ENCODE measurements at places on chromosomes 7 and 10.

GRCh38 chr7:96059075-96059474 lies 262.8 kb downstream of the SLC25A13 start:
- DNase-seq, result no peak

GRCh38 chr7:23347033-23347681 lies 48.0 kb downstream of the MALSU1 start:
- DNase-seq, result no peak

GRCh38 chr7:5750031-5750653 lies 31.3 kb downstream of the RNF216 start:
- DNase-seq, result no peak

DNA sequence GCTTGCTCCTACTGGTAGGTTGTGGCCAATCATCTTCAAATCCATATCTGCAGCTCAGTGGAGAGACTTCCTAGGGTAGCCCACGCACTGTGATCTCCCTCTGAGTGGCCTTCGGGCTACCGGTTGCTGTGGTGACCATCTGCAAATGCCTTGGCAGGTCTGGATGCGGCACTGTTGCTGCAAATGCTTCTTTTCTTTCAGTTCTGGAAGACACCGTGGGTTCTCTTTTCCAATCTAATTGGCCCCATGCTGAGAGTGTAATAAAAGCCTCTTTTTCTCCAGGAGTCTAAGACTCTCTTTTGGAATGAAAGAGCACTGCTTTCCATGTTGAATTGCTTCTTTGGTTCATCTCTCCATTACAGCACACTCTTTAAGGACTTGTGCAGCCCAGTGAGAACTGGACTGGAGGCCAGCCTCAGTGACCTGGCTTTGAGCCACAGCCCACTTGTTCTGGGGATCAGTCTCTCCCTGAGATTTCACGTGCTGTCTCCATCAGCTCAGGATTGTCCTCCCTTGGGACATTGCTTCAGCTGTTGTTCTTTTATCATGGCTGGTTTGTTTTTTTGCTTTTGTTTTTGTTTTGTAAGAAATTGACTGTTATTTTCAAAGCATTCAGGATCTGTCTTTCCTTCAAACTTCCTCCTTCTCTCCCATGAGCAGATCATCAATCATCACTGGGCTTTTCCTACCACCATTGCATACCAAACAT lies 286.6 kb downstream of the BMPER start:
- no peak for DNase-seq

DNA sequence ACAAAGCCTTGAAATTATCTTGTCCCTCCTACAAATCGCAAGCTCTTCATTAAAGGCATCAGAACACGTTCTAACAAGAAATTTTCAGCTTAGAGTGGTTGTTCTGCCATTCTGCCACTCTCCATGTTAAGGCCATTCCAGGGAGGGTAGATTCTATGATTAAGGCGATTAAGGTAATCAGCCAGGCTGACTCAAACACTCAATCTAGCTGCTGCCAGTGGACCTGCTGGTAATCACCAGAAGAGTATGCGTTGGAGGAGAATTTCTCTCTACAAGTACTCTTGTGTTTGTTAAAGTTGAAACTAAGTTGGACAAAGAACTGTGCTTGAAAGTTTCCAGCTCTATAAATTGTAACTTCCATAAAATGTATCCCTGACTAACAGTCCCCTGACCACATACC lies 149.2 kb upstream of the COL1A2 start:
- DNase-seq, result no peak

- no peak for DNase-seq
Observed at GRCh38 chr10:128915630-128916029, 551.4 kb upstream of the MGMT start.

DNA sequence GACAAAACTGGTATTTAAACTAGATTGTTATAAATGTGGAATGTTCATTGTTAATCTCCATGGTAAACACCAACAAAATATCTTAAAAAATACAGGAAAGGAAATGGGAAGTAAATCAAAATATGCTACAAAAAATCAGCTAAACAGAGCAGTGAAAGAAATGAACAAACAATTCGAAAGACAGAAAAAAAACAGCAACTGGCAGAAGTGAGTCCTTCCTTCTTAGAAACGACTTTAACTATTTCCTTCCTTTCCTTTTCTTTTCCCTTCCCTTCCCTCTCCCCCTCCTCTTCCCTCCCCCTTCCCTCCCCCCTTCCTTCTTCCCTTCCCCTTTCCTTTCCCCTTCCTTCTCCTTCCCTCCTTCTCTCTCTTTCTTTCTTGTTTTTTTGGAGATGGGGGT lies 12.8 kb downstream of the ZNF248 start:
- DNase-seq, result no peak

GRCh38 chr7:44201813-44202212 lies 1.0 kb downstream of the YKT6 start:
- DNase-seq, result no peak

- no peak for DNase-seq
Observed at GRCh38 chr10:3740157-3740871, 44.7 kb downstream of the KLF6 start.

GRCh38 chr7:53531-53930 lies 138.8 kb upstream of the FAM20C start:
- no peak for DNase-seq

GRCh38 chr7:13989126-13989948 lies at the start of gene ETV1:
ETV1 (minus strand) TSS chr7:13989666; CDS start chr7:13989052, 614 bp downstream.
- no peak for DNase-seq

DNA sequence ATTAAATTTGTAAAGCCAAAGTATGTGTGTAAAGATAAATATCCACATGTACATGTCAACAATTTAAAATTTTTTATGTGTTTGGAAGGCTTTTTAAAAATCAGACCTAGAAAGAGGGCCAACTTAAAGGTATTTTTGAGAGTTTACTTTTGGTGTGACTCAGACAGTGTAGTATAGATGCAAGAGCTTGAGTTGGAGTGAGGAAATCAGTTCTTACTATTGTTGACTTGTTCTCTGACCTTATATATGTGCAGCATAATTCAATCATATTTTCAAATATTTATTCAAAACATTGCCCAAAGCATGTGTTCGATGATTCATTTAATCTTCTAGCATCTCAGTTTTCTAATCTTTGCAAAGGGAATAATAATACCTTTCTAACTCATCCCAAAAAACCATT lies 243.7 kb upstream of the PRKCQ start:
- no peak for DNase-seq

GRCh38 chr7:71652510-71652909 lies 520.6 kb downstream of the GALNT17 start:
- DNase-seq, result no peak

- DNase-seq, result no peak
Observed at GRCh38 chr7:47988496-47989386, 9.3 kb upstream of the HUS1 start.

Data from NCI-H1930 (cell line).